ENCODE measurements at places on chromosomes 3 and 15. TPM values are rescaled to one million over a fixed set of nuclear protein-coding genes. Genes with fewer than 3 reads are reported as not detected.

DNA sequence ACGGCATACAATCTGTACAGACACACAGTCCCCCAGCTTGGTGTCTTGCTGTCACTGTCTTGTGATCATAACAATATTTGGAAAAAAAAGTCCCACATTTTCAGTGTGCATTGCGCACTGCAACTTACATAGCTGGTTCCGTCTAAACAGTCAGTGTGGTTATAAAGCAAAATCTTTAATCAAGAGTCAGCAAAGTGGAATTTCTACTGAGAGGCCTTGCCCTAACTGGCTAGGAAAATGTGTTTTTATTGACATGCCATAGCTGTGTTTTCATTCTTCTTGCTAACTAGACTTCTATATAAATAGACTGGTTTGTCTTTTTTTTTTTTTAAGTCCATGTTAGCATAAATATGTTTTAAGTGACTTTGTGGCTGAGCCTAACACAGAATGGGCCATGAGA is 174.8 kb downstream of the POLR2M start:
- no peak for DNase-seq
- H3K27ac ChIP-seq = no peak overlapping the region
- no peak overlapping the region for H3K4me3 ChIP-seq
- no peaks in the 10 kb centered on the region for H3K4me1 ChIP-seq
- no peaks in the 10 kb centered on the region for H3K27me3 ChIP-seq
- H3K36me3 ChIP-seq = no peaks in the 10 kb centered on the region

DNA sequence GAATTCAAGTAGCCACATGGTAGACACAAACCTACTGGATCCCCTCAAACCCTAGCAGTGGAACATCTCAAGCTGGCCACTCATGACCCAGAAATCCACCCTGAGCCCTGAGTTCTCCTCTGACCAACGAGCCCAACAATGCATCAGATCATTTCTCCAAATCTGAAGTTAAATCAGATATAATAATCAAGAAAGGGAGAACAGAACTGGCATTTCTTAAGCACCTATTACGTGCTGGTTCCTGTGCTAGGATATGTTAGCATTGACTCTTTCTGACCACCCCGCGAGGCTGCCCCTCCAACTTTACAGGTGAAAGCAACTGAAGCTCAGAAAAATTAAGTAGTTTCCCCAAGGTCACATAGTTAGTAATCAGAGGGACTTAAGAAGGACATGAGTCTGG is 51.5 kb upstream of the CCDC174 start:
- no peak overlapping the region for H3K27ac ChIP-seq
- no peaks in the 10 kb centered on the region for H3K36me3 ChIP-seq
- no peak overlapping the region for H3K4me3 ChIP-seq
- peaks cover 20% of the 10 kb centered on the region for H3K4me1 ChIP-seq

Gene ASB14
- polyA plus RNA-seq = not detected

GRCh38 chr3:42349765-42350594 is 60.4 kb downstream of the LYZL4 start:
- no peak for DNase-seq
- H3K36me3 ChIP-seq = no peaks in the 10 kb centered on the region
- no peaks in the 10 kb centered on the region for H3K4me1 ChIP-seq
- no peak overlapping the region for H3K4me3 ChIP-seq
- H3K27me3 ChIP-seq = no peaks in the 10 kb centered on the region
- no peak overlapping the region for H3K27ac ChIP-seq

- H3K27ac ChIP-seq = no peak overlapping the region
- H3K36me3 ChIP-seq = no peaks in the 10 kb centered on the region
- no peaks in the 10 kb centered on the region for H3K27me3 ChIP-seq
These were observed 98.6 kb downstream of the FBLN2 start for GRCh38 chr3:13647298-13648059.

DNA sequence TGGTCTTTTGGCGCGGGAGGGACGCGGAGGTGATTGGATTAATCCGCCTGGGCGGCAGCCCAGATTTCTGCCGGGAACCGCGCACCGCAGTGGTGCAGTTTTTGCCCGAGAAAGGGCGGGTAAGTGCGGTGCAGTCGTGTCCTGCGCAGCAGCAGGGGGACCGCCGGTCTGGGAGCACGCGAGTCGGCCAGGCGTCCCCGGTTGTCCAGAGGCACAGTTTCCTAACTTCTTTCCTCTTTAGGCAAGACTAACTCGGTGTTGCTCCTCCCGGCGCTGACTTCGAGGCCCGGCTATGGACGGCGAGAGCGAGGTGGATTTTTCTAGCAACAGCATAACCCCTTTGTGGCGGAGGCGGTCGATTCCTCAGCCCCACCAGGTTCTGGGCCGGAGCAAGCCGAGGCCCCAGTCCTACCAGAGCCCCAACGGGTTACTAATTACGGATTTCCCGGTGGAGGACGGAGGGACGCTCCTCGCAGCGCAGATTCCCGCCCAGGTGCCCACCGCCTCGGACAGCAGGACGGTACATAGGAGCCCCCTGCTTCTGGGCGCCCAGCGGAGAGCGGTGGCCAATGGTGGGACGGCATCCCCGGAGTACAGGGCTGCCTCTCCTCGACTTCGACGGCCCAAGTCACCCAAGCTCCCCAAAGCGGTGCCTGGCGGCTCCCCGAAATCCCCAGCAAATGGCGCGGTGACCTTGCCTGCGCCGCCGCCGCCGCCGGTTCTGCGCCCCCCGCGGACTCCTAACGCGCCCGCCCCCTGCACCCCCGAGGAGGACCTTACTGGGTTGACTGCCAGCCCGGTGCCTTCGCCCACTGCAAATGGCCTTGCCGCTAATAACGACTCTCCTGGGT is 736 bp downstream of the ARHGEF26 start:
- DNase-seq = peak; percentile 77
- peaks cover 16% of the 10 kb centered on the region for H3K27me3 ChIP-seq
- peaks cover 25% of the 10 kb centered on the region for H3K4me1 ChIP-seq
- H3K36me3 ChIP-seq = no peaks in the 10 kb centered on the region
- H3K27ac ChIP-seq = no peak overlapping the region

Data from spleen (tissue), 13 donors.